Breast epithelium (tissue), 4 donors: ENCODE measurements at places on chromosomes 5 and 9.

DNA sequence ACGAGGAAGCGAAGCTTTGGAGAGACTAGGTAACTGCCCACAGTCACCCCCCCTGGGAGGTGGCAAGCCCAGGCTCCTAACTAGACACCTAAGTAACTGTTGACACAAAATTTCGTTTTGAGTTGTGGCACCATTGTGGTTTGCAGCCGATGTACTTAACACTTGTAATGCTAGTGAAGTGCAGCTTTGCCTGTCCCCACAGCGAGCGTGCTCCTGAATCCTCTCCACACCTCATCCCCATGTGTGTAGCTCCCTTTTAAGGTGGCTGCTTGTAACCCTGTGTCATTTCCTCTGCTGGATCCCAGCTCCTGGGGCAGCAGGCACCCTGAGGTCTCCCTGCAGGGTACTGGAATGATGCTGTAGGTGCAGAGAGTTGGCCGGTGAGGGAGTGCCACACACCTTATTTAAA is 114.9 kb downstream of the TRIO start:
- peak overlapping the region; percentile 8 for H3K27ac ChIP-seq
- DNase-seq, result no peak
- H3K27me3 ChIP-seq, result no peaks in the 10 kb centered on the region
- peaks cover 4% of the 10 kb centered on the region for H3K4me1 ChIP-seq
- no peaks in the 10 kb centered on the region for H3K36me3 ChIP-seq
- H3K4me3 ChIP-seq, result no peak overlapping the region

DNA sequence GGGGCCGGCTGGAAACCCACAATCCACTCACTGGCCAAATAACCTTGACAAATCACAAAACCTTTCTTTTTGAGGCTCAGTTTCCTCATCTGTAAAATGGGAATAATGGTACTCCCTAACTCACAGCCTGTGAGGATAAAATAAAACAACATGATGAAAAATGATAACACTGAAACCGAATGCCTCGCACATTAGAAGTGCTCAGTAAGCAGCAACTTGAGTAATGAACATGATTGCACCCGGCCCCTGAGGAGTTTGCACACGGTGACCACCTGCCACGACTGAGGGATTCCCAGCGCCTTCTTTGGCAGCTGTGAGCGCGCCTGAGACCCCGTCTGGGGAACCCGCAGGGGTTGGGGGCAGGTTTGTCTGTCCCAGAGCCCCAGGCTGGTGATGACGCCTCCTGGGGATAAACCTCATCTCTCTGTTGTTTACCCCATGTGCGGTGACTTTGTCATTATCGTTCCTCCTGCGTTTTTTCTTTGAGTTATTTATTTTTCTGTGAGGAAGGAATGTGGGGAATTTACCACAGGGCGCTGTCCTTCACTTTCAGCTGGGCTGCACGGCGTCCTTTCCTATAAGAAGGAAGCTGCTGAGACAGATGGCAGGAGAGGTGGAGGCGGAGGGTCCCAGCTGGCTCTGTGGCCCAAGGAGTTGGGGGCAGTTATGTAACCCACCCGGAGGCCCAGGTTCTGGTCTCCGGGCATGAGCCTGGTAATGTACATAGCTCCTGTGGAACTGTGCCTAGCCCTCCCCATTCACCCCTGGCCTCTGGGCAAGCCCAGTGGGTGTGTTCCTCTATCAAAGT is 3.0 kb upstream of the SYNPO start:
- no peak for DNase-seq
- peak overlapping the region; percentile 81 for H3K27ac ChIP-seq
- no peaks in the 10 kb centered on the region for H3K36me3 ChIP-seq
- H3K4me1 ChIP-seq, result peaks cover 15% of the 10 kb centered on the region
- no peaks in the 10 kb centered on the region for H3K27me3 ChIP-seq

DNA sequence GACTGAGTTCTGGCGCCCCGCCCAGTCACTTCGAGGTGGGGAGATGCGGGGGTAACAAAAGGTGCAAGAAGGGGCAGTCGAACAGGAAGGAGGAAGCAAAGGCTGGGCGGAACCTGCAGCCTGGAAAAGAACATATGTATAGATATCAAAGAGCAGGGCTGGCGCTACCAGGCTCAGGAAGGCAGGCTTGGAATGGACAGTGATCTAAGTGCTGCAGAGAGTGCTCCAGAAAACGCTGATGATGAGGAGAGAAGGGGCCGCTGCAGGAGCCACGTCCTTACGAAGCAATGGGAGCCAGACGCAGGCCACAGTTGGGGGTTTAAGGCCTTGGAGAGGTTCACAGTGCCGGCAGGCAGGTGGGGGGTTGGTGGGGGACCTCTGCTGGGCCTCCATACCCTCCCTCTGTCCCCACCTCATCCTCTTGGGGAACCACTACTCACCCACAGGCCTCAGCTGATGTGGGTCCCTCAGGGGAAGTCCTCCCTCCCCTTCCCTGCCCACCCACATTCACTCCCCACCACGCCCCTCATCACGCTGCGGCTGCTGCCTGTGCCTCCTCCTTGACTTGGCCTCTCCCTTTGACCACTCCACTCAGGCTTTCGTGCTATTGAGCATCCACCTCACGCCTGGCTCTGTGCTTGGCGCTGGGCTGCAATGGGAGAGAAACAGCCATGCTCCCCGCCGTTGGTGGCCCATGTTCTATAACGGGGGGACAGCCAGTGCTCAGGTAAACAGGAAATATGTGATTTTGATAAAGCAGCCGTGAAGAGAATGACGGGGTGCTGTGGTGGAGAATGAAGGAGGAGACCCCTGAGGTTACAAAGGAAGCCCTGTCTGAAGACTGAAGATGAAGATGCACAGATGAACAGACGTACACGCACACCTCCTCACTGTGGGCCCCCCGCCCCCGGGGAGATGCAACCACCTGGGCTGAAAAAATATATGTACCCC is 40.5 kb upstream of the RPL26L1 start:
- no peak overlapping the region for H3K27ac ChIP-seq
- DNase-seq, result no peak
- H3K4me1 ChIP-seq, result no peaks in the 10 kb centered on the region
- peaks cover 5% of the 10 kb centered on the region for H3K36me3 ChIP-seq
- no peak overlapping the region for H3K4me3 ChIP-seq

GRCh38 chr5:143214890-143215289 is 188.6 kb downstream of the NR3C1 start:
- H3K36me3 ChIP-seq, result no peaks in the 10 kb centered on the region
- DNase-seq, result no peak
- H3K4me1 ChIP-seq, result peaks cover 2% of the 10 kb centered on the region
- H3K27ac ChIP-seq, result no peak overlapping the region
- H3K4me3 ChIP-seq, result no peak overlapping the region

- H3K4me3 ChIP-seq, result no peak overlapping the region
- peak overlapping the region; percentile 73 for H3K27ac ChIP-seq
- peaks cover 18% of the 10 kb centered on the region for H3K4me1 ChIP-seq
- no peaks in the 10 kb centered on the region for H3K36me3 ChIP-seq
- H3K27me3 ChIP-seq, result no peaks in the 10 kb centered on the region
These were observed 52.5 kb downstream of the SHB start for GRCh38 chr9:38016375-38017135.

DNA sequence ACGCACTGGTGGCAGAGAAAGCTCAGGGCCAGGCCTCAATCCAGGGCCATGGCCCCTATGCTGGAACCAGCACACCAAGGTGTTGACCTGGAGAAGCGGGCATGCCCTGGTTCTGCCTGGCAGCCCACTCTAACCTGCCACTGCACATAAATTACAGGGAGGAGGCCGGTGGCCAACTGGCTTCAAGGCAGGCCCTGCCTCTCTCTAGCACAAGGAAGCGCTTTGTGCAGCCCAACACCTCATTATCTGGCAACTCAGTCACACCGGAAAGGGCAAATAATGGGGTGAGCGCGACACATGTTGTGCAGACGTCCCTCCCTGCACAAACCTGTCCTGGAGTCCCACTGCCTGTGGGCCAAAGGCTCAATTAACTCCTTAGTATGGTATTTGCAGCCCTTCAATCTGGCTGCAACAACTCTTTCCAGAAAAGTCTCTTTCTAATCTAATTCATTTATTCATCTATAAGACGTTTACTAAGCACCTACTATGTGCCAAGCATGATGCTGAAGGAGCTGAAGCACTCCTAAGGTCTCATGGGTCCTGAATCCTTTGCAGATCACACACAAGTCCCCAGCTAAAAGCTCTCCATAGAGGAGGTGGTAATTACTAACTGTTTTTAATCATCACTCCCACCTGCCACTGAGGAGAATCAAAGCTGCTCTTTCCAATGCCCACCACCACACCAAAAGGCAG is 24.9 kb downstream of the SHB start:
- H3K27me3 ChIP-seq, result no peaks in the 10 kb centered on the region
- no peaks in the 10 kb centered on the region for H3K36me3 ChIP-seq
- peak; percentile 60 for DNase-seq
- peak overlapping the region; percentile 93 for H3K27ac ChIP-seq
- H3K4me3 ChIP-seq, result no peak overlapping the region

DNA sequence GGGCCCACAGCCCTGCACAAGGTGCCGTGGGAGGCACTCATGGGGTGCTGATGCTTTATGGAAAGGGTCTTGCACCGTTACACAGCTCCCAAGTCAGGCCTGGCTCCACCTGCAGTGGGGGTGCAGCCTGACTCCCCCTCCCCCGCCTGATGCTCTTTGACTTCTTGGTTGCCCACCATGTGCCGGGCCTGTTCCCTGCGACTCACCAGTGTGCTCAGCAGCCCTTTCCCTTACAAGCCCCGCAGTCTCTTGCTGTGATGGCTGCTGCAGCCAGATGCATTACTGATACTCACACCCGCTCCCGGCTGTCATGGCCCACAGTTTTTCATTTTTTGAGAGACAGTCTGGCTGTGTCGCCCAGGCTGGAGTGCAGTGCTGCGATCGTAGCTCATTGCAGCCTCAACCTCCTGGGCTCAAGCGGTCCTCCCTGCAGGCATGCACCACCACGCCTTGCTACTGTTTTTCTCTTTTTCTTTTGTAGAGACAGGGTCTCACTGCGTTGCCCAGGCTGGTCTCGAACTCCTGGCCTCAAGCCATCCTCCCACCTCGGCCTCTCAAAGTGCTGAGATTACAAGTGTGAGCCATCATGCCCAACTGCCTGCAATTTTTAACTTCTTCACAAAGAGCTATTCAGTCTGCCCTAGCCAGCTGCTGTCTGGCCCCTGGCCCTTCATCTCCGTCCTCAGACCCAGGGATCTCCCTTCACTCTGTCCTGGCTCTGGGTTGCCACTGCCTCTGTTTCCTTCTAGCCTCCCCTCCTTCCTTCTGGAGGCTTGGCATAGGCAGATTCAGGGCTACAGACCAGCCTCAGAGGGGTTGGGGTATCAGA is 109.5 kb downstream of the RXRA start:
- H3K27ac ChIP-seq, result peak overlapping the region; percentile 85
- no peaks in the 10 kb centered on the region for H3K36me3 ChIP-seq
- no peak for DNase-seq
- H3K4me1 ChIP-seq, result peaks cover 19% of the 10 kb centered on the region
- H3K4me3 ChIP-seq, result peak overlapping the region; percentile 20

GRCh38 chr5:77693913-77694312 is 55.4 kb upstream of the OTP start:
- no peaks in the 10 kb centered on the region for H3K4me1 ChIP-seq
- H3K4me3 ChIP-seq, result no peak overlapping the region

- no peak for DNase-seq
- no peaks in the 10 kb centered on the region for H3K27me3 ChIP-seq
- no peaks in the 10 kb centered on the region for H3K4me1 ChIP-seq
- no peak overlapping the region for H3K4me3 ChIP-seq
These were observed 47.9 kb upstream of the UNC5A start for GRCh38 chr5:176762489-176762888.

DNA sequence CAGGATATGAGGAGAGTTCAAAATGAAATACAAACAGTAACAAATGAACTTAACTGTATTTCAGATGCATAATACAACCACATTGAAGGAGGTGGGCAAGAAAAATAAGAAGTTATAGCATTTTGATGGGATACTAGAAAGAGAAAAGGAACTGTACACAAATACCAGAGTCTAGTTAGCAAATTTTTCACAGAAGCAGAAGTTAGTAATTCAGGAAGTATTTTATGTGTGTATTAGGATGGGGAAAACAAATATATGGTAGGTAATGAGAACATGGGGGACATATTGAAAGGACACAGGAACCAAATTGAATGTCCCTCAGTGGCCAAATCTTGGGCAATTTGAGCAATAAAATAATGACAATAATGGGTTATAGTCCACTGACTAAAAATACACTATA is 18.4 kb downstream of the GM2A start:
- no peak for DNase-seq
- no peaks in the 10 kb centered on the region for H3K27me3 ChIP-seq
- no peaks in the 10 kb centered on the region for H3K4me1 ChIP-seq
- H3K4me3 ChIP-seq, result no peak overlapping the region
- H3K27ac ChIP-seq, result no peak overlapping the region

DNA sequence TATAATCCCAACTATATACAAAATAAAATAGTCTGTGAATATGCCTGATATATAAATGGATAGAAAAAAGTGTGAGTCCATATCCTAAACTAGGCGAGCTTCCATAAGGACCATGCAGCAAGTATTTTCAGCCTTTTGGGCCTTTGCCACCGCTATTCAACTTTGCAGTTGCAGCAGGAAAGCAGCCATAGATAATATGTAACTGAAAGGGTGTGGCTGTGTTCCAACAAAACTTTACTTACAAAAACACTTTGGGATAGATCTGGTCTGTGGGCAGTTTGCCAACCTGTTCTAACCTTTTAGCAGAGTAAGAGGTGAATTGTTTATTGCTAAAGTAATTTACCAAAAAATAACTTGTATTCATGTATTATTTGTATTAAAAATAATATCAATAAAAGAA is 127.8 kb upstream of the GPR151 start:
- H3K4me3 ChIP-seq, result no peak overlapping the region
- H3K27me3 ChIP-seq, result no peaks in the 10 kb centered on the region
- H3K36me3 ChIP-seq, result no peaks in the 10 kb centered on the region
- no peaks in the 10 kb centered on the region for H3K4me1 ChIP-seq
- H3K27ac ChIP-seq, result no peak overlapping the region

- H3K27ac ChIP-seq, result no peak overlapping the region
- H3K36me3 ChIP-seq, result no peaks in the 10 kb centered on the region
- H3K4me3 ChIP-seq, result no peak overlapping the region
- H3K4me1 ChIP-seq, result no peaks in the 10 kb centered on the region
- no peaks in the 10 kb centered on the region for H3K27me3 ChIP-seq
These were observed 52.4 kb downstream of the FSD1L start for GRCh38 chr9:105500108-105500766.

- H3K36me3 ChIP-seq, result no peaks in the 10 kb centered on the region
- H3K4me3 ChIP-seq, result no peak overlapping the region
- no peaks in the 10 kb centered on the region for H3K4me1 ChIP-seq
- DNase-seq, result no peak
- H3K27ac ChIP-seq, result no peak overlapping the region
- H3K27me3 ChIP-seq, result no peaks in the 10 kb centered on the region
These were observed 109.6 kb downstream of the FGF1 start for GRCh38 chr5:142576303-142576702.

- no peak for DNase-seq
- no peaks in the 10 kb centered on the region for H3K36me3 ChIP-seq
- no peak overlapping the region for H3K4me3 ChIP-seq
- H3K27ac ChIP-seq, result no peak overlapping the region
These were observed 21.4 kb upstream of the MLLT3 start for GRCh38 chr9:20643660-20644059.

- no peak for DNase-seq
- no peak overlapping the region for H3K27ac ChIP-seq
- no peaks in the 10 kb centered on the region for H3K36me3 ChIP-seq
- H3K4me3 ChIP-seq, result no peak overlapping the region
These were observed 153.3 kb downstream of the CDH10 start for GRCh38 chr5:24491490-24491889.
